ENCODE measurements at places on chromosomes 6 and 20.

- no peak for DNase-seq
These were observed 54.6 kb downstream of the DLL1 start for GRCh38 chr6:170236131-170236836.

DNA sequence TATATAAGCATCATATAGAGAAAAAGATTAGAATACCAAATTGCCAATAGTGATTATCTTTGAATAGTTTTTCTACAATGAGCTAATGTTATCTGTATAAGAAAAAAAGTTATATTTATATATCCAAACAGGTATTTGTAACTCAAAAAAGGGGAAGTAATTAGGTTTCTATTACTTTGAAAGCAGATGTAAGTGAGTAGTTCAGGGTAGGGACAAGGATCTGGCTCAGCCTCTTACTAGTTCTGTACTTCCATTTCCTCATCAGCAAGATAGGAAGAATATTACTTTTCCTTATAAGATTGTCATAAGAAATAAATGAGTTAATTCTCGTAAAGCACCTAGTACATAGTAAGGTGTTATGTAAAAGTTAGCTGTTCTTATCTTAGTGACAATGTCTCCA, 32.2 kb downstream of the AHI1 start:
- no peak for DNase-seq

- no peak for DNase-seq
These were observed 47.7 kb upstream of the PLCB4 start for GRCh38 chr20:9021216-9021615.

DNA sequence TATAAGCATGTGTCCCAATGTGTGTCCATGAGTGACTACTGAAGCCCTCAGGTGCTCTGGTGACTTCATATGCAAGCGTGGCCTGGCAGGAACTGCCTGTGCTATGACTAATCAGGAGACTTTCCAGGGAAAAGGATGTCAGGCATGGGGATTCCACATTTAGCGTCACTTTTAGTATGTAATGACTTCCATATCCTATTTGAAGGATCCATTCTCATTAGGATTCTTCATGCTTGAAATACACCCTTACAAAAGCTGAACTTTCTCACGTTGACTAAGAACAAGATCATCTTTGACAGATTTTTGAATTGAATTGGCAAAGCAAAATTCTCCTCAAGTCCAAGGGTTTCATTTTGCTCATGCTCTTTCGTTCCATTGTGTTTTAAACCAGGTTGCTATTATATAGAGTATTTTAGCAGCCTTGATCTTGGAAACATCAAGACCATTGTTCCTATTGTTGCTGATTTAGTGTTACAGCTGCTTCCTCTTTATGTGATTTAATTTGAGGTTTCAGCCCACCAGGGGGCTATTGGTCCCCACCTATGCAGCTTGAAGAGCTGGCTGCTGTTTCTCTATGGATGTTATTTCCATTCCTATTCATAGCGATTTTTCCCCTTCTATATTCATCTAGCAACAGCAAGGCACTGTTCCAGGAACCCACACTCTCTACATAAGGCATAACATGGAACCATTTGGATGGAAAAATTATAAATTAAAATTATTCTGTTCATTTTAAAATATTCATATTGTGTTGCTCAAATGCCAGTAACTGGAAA, 418.6 kb downstream of the CDKAL1 start:
- DNase-seq = peak; percentile 27

GRCh38 chr6:84167457-84167856, 60.0 kb downstream of the CEP162 start:
- no peak for DNase-seq

GRCh38 chr6:109379711-109380110, 2.6 kb downstream of the CD164 start:
- DNase-seq = no peak

DNA sequence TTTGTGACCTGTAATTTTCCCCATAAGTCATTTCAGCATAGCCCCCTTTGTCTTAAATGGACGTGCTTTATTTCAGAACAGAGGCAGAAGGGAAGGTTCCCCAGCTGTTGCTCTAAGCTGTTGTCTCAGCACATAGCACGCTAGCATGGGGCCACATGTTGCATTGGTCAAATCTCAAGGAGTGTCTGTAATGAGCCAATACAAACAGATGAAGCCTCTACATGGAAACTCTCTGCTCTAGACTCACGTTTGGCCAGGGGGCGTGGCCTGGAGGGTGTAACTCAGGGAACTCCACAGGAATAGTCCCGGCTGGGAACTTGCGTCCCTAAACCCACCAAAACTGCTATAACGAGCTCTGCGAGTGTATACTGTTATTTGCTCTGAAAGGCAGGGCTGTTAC, 35.2 kb upstream of the SLC22A2 start:
- no peak for DNase-seq

DNA sequence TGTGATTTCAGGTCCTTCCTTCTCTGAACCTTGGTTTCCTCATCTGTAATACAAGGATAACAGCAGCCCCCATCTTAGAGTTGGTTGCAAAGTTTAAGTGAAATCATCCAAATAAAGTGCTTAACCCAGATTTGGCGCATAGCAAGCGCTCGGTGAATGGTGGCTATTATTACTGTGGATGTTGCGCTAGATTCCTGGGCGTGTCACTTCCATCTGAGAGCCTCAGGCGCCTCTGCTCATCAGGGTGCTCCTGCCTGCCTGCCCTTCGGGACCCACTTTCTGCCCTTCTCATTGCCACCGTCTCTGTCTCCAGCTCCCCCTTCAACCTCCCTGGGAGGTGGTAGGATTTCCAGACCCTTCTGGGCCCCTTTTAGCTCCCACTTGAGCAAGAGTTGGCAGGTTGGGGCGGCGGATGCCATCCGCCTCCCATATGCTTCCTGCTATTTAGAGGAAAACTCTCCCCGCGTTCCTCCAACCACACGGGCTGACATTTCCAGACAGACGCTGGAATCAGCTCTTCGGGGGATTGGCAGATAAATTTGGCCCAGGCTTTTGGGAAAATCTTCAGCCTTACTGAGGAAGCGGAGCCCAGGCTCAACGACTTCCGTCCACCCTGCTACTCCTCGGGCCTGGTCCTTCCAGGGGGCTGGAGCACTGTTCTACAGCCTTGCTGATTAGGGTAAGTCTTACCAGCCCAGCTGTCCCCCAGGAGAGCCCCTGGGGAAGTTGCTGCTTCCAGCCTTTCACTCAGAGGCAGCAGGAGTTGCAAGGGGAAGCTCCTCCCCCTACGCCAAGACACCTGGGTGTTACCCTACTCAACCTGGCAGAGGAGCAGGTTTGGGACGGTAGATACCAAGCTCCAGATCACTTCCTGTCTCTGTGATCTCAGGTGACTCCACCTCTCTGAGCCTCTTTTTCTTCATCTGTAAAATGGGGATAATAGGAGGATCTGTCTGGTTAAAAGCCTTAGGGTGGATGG, 71.5 kb downstream of the DLGAP4 start:
- peak; percentile 49 for DNase-seq

- DNase-seq = peak; percentile 65
These were observed 1061.8 kb upstream of the CITED2 start for GRCh38 chr6:140436023-140436811.

Measured in H9 (cell line).